Germinal center (tissue), 1 donor: ENCODE measurements at places on chromosomes 1 and 21.

- DNase-seq = no peak
These were observed 13.5 kb downstream of the TIE1 start for GRCh38 chr1:43314233-43314632.

DNA sequence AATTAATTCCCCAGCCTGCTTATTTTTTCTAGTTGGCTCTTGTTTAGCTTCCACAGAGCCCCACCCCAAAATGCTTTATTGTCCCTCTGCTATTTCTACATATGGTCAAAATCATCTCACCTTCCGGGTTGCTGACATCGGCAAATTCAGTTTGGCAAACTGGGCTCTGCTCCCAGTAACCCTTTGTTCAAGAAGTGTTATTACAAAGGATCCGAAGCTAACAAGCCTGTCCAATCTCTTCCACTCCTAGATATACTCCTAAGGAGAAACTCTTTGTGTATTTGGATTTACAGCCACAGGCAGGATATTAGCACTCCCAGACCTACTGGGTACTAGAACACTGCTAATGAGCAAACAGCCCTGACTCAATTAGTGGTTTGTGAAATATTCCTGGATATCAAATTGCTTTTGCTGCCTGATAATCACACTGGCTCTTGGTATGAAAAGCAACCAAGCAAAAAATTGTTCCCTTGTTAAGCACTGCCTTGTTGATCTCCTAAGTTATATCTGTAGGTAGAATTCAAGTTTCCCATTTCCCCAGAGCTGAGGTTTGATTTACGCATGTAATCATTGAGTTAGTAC, 4.0 kb downstream of the JUN start:
- DNase-seq = no peak

DNA sequence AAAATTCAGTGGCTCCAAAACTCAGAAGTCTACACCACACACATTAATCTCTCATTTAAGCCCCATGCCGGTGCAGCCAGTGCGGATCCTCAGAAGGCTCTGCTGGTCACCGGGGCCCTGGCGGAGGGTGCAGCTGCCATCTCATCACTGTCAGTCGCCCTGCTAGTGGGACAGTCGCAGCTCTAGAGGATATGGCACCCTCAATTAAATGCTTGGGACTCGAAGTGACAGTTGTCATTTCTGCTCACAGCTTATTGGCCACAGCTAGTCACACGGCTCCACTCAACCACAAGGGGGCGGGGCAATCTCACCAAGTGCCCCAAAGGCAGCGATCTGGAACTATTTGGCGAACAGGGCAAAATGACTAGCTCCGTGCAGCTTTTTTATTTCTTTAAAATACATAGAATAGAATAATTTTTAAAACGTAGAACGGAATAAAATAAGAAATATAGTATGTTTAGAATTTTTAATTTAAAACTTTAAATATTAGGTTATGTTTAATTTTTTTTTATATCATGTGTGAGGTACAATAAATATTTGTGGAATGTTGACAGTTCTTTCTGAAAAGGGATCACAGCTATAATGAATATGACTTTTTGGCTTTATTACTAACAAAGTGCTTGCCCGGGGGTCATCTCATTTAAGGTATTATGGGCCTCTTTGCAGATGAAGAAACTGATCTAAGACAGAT, 8.0 kb upstream of the MAN1C1 start:
- peak; percentile 85 for DNase-seq

GRCh38 chr1:44786841-44787426, 1.0 kb downstream of the BEST4 start:
- no peak for DNase-seq

- no peak for DNase-seq
These were observed 54.6 kb upstream of the PRKACB start for GRCh38 chr1:84089465-84089864.

DNA sequence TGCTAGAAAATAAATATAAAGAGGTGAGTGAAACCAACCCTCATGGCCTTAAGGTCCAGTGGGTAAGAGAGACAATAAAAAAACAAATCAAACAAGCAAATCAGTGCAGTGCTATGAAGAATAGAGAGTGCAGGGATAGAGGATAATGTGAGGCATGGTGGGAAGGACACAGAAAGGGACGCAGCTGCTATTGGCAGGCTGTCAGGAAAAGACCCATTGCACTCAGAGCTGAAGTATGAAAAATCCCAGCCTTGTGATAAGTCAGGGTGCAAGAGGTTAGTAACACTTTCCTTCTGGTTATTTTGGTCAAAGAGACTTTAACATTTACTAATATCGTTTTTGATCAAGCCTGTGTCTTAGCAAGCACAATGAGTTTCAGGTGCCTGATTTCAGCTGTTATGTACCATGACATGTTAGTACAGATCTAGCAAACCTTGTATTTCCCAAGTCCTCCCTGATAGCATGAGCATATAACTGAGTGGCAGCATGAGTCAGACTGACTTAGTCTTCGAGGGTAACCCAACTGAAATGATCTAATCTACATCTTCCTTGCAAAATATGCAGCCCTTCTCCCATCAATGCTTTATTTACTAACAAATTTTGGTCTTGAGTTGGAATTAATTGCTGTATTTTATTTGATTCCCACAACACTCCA, 31.7 kb downstream of the CHML start:
- no peak for DNase-seq

- no peak for DNase-seq
These were observed 62.8 kb downstream of the RGS21 start for GRCh38 chr1:192379554-192379953.

DNA sequence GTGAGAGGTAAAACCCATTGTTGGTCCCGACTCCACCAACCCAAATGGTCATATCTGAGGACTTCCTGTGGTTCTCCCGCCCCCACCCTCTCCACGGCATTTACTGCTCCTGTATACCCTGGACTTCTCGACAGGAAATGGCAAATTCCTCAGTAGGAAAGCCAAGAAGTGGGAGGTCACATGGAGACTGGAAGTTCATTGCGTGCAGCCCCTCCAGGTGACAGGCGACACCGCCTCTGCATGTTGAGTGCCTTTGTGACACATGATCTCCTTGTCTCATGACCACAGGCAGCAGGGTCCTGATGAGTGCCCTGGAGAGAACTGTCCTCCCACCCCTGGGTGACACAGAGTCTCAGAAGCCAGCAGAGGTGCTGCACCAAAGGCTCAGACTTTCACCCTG, 24.2 kb downstream of the ERG start:
- DNase-seq = no peak

DNA sequence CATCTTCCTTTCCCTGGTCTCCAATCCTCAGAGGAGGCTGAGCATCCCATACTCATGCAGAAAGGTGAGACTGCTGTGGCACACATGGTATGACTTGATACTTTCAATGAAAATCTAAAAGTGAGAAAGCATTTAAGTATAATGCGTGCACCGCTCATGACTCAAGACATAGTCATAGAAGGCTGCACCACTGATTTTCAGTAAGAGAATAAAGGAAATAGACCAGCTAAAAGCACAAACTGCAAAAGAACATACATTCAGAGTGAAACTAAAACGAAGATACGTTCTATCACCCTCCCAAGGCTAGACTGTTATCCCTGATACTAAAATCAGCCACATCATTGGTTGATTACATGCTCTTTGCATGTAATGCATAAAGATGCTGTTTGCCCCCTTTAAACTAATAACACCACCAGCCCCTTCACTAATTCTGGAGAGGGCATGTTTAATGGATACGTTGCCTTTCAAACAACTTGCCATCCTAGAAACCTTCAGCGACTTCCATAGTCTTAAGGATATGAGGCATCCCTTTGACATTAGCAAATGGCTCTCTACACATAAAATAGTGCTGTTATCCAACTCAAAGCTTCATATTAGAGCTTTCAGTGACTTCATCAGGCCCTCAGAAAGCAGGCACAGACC, 2.1 kb downstream of the PLD5 start:
- DNase-seq = no peak

- peak; percentile 68 for DNase-seq
These were observed 65.4 kb downstream of the MACF1 start for GRCh38 chr1:39269791-39270342.

DNA sequence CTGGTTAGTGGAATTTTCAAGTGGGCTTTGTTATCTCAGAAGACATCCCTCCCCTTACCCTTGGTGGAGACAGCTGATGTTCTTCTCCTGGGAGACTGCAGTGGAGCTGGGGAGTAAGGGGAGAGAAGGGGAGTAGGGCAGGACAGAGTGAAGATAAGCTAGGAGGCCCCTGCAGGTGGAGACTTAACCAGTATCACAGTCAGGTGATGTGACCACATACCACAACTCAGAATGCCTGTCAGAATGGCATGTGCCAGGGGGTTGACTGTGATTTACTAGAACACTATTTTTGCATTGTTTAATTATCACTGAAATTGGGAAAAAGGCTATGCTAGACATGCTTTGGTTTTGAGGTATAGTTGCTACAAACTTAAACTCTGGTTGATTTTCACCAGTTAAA, 124.6 kb downstream of the NRDC start:
- DNase-seq = no peak

DNA sequence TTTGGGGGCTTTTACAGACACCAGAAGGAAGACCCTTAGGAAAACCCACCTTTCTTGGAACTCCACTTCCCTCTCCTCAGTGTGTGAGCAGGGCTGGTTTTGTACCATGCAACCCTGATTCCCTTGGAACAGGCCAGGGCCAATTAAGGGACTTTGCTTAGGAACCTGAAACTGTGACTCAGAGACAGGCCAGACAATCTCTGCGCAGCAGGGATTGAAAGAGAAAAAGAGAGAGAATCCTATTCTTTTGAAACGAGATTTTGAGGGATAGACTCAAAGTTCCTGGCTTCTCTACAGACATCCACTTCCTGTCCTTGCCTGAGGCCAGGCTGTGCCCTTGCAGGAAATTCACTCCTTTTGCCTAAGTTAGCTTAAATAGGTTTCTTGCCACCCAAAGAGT, 23.1 kb upstream of the C1orf198 start:
- no peak for DNase-seq

DNA sequence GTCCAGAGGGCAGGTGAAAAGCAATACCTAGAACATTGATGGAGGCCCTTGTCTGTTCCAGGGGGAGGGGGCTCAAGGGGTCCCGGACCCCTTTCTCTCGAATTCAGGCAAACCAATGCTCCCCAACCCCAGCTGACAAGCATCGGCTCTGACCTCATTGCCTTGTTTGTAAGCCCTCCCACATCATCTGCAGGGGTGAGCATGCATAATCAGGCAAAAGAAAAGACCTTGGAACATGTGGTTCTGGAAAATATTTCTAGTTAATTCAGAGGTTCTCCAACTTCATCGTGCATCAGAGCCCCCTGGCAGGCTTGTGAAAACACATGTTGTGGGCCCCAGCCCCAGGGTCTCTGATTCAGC, 231.3 kb downstream of the TOMM20 start:
- no peak for DNase-seq

DNA sequence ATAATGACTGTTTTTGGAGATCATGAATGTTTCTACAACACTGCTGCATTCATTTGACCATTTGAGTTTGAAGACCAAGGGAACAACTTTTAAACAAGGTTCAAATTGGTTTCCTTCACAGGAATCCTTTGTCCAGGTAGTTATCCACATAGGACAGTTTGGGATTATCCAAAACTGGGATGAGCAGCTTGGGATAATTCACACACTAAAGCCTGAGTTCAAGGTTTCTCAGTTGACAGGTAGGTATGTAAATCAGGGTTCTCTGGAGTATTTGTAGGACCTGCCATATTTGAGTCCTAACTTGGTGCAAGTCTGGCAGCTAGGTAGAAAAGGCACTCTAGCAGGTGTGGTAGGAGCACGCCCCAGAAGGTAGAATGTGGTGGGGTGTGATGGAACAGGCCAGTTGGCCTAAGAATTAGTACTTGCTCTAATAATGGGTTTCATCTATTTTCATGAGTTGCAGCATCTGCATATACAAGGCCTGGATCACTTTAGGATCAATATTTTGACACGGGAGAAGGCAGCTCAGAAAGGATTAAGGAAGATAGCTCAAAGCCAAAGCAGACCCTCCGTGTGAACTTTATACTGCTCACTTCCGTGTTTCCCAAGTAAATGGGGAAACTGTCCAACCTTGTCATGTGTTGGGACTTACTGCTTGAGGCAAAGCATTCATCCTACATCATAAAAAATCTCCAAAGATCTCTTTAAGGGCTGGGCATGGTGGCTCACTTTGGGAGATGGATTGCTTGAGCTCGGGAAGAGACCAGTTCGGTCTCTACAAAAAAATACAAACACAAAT, 14.1 kb upstream of the RAB42 start:
- DNase-seq = no peak

- no peak for DNase-seq
These were observed 10.2 kb upstream of the UBR4 start for GRCh38 chr1:19220080-19220846.

- no peak for DNase-seq
These were observed 27.5 kb downstream of the RBM11 start for GRCh38 chr21:14243461-14243860.

DNA sequence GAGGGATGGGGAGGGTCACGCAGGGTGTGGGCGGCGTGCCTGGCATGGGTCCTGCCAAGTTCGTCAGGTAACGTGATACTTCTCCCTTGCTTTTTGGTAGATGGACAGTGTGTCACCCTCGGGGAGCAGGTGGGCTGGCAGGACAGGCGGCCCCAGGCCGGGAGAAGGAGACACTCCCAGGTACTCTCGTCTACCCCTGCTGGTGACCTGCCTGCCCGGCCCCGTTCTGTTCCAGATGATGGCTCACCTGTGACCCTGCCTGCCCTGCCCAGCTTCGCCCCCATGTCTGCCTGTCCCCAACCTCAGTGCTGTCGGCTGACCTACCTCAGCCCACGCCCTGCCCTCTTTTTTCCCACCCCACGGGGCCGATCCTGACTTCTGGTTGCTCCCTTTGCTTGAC, 144.7 kb downstream of the PCBP3 start:
- DNase-seq = no peak

DNA sequence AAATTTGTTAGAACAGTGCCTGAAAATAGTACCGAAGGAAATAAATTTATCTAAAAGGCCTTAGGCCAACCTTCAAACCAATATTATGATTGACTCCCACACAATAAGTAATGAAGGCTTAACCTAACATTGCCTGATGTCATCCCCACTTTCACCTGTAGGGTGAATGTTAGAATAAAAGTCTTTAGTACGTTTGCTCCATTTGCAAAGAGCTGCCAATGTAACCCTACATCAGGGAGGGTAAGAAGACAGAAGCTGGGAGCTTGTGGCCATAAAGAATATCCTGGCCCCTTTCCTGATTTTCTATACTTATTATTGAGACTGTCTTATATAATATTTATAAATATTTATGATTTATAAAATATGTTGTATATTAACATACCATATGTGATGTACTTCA, 661.8 kb upstream of the CXADR start:
- no peak for DNase-seq

- no peak for DNase-seq
These were observed 171.0 kb downstream of the VAV3 start for GRCh38 chr1:107793896-107794453.

- DNase-seq = no peak
These were observed 275.7 kb downstream of the MATN1 start for GRCh38 chr1:30447701-30448100.

DNA sequence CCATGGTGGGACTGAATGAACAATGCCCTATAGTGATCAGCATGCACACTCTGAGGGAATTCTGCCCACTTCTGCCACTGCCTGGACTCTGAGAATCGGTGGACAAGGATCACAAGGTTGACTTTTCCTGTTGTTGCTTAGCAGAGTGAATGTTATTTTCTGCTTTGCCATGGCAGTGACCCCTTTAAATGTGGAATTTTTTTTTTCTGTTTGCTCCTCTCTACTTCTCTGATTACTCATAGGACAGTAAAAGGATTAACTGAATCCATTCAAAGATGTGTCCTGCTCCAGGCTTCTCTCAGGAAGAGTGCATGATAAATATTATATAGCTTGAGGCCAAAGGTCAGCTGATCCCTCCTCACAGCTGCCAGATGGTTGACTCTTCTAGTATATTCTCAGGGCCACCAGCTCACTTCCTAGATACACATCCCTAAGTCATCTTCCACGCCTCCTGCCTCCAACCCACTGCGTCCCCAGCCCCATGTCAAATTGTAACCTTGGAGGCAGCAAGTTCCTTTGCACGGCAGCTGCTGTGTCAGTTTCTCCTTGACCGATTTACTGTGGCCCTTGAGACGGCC, 74.0 kb upstream of the RALGPS2 start:
- DNase-seq = no peak
